Bronchial epithelial cell (primary cell): ENCODE measurements at places on chromosomes 5 and 9. TPM values are rescaled to one million over a fixed set of nuclear protein-coding genes. Genes with fewer than 3 reads are reported as not detected.

DNA sequence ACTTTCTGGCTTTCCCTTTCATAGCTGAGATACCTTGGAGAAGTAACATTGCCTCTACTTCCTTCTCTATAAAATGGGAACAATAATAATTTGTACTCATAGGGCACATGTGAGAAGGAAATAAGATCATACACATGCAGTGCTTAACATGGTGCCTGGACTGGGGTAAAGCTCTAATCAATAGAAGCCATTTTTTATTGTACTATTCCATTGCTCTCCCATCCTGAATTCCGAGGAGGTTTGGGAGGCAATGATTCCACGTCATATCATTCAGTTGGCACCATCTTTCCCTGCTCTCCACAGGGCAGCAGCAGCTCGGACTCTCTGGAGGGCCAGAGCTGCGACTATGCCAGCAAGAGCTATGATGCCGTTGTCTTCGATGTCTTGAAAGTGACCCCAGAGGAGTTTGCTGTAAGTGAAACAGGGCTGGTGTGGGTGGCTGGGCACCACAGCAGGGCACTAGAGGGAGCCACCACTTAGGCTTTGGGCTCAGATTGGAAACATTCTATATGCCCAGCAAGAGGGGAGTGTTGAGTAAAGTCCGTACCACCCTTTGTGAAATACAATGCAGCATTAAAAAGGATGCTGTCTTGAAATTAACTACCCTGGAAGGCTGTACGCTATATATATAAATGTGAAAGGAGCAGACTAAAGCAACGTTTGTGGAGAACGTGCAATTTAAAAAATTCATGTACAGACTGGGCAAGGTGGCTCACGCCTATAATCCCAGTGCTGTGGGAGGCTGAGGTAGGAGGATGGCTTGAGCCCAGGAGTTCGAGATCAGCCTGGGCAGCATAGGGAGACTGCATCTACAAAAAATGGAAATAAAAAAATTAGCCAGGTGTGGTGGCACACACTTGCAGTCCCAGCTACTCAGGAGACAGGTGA is 51.2 kb downstream of the RALGPS1 start:
- peak; percentile 45 for DNase-seq

DNA sequence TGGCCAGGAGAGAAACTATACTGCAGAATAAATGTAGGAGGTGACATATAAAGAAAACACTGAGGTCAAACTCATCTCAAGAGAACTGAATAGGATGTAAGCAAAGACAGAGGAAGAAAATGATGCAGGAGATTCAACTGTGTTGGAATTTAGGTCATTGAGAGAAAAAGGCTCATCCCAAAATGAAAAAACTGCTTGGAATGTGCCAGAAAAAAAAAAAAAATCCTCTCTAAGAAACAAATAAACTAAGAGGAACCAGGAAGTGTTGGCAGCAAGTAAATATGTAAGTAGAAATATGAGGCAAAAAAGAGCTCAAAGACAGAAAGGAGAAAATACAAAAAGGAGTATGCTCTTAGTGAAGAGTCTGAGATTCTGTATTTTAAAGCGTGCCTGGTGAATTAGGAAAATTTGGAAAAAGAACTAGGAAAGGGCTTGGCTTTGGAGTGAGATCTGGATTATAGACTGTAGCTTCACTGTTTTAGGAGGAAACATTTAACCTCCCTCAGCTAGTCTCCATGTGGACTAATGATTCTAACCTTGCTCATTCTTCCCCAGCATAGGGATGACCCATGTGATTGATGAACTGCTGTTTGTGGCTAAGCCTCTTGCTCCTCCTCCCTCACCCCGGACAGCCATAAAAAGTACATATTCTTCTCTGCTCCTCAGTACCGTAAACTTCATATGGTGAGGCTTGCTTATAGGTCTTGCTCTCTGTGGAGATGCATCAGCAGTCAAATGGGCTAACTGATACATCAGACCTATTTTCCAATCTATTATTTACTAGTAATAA is 185.6 kb upstream of the POU5F2 start:
- DNase-seq, result no peak

- no peak for DNase-seq
Measured at GRCh38 chr9:114396558-114397218, 8.9 kb upstream of the AKNA start.

DNA sequence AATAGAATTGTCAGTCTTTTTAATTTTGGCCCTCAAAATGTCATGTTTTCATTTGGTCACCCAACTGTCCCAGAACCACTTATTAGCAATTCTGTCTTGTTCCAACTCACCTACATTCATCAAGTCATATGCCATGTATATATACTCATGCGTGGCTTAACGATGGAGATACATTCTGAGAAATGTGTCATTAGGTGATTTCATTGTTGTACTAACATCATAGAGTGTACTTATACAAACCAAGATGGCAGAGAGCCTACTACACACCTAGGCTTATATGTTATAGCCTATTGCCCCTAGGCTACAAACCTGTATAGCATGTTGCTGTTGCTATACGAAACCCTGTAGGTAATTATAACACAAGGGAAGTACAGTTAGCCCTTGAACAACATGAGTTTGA is 36.6 kb downstream of the RNF38 start:
- DNase-seq, result no peak

DNA sequence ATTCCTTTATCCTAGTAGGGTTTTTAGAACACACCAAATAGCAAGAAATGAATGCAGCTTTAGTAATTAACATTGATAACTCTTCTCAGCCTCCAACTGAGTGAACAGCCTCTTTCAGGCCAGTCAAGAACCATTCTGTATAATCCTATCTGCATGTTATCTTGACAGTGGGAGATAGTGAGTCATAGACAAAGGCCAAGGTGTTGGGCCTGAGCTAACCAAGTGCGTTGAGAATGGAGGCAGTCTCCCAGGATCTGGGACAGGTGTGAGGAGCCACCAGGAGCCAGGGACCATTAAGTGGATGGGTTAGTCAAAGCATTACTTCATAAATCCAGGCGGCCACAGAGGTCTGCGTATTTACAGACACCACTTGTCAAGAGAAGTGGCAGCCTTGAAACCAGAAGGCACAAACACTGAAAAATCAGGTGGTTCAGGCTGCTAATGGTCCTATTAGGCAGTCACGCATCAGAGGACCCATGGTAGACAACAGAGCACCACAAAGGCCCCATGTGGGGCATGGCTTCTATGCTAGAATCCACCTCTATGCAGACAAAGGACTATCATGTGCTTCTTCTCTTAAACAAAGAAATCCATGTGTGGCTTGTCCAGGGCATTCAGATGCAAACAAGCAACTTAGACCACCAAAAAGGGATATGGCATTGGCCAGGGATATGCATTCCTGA is 409.7 kb upstream of the PIK3R1 start:
- DNase-seq, result no peak

- DNase-seq, result peak; percentile 96
Measured at GRCh38 chr5:111680737-111681413, 76.1 kb downstream of the NREP start.

DNA sequence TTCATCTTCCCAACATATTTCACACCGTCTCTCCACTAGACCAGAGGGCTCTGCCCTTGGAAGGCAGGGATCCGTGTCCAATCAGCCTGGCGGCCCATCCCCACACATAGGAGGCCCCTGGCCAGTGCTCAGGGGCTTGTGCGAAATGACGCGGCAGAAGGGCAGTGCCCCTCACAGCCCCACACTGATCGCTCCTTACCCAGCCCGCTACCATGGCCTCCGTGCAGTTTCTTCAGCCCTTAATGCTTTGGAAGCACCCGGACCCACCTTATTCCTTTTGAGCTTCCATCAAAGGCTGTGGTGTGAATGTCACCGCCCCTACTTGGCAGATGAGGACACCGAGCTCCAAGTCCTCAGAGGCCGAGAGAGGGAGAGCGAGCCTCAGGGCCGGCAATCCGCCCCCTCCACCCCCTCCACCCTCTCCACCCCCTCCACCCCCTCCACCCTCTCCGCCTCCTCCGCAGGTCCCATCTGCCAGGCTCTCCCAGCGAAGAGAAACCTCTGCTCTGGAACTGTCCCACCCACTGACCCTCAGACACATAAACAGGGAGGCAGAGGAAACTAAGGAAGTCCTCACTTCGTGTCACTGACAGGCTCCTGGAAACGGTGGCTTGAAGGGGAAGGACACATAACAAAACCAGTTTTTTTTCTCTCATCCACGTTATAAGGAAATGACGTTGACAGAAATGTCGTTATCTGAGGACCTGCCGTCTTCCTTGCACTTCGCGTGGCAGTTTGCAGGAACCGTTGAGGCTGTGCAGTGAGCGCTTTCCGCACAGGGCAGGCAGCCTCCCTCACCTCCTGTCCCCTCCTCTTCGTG is 13.9 kb downstream of the QSOX2 start:
- no peak for DNase-seq

GRCh38 chr9:114437401-114437893 is 49.7 kb upstream of the AKNA start:
- no peak for DNase-seq

DNA sequence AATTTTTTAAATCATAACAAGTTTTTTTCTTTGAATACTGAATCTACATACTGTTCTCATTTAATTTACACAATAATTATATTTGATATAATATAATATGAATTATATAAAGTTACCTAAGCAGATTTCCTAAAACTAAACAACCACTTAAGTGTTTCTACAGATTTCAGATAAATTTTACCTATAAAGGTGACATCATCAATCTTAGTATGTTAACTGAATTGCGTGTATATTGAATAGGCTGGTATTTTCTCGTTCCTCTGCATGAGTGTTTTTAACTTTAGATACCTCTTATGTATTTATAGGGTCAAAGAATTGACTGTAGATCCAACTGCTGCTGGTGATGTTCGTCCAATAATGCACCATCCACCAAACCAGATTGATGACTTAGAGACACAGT is 30.3 kb downstream of the DIMT1 start:
- DNase-seq, result no peak

- no peak for DNase-seq
Measured at GRCh38 chr5:106258591-106259125, 1412.1 kb downstream of the EFNA5 start.

- DNase-seq, result peak; percentile 42
Measured at GRCh38 chr5:84362061-84362720, 22.5 kb downstream of the EDIL3 start.

GRCh38 chr9:28212979-28213378 is 639.7 kb upstream of the C9orf72 start:
- DNase-seq, result peak; percentile 95

GRCh38 chr5:125214080-125214479 is 467.6 kb upstream of the ZNF608 start:
- DNase-seq, result no peak

- peak; percentile 88 for DNase-seq
Measured at GRCh38 chr9:87071473-87071872, 124.2 kb upstream of the GAS1 start.

GRCh38 chr9:109110329-109111021 is 9.3 kb downstream of the TMEM245 start:
- DNase-seq, result peak; percentile 88

DNA sequence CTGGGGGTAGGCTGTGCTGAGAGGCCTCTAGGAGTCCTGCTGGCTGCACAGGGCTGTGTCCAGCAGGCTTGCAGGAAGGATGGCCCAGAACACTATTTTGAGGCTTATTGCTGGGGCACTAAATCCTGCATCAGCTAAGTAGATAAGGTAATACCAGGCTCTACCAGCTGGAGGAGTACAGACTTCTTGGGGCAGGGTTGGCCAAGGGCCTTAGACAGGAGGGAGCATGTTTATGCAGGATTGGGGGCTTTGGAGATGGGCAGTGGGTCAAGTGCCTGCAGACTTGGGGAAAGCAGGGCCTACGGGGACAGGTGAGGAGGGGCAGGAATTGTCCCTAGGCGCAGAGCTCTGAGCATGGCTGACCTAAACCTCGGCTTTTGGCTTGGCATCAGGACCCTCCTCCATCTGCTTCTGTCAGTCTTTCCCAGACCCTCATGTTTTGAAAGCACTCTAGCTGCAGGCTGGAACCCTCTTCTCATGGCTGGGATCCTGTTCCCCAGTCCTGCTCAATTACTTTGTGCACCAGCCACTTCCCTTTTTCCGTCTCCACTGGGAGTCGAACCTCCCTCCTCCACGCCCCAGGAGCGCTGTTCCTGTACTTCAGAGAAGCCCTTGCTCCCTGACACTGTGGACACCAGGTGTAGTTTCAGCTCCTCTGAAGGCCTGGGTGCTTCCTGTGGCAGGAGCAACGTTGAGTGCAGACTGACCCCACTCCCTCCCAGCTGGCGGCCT is 61.0 kb upstream of the SPTLC1 start:
- peak; percentile 17 for DNase-seq

- peak; percentile 13 for DNase-seq
Measured at GRCh38 chr5:150227606-150228273, 37.9 kb downstream of the SLC6A7 start.

DNA sequence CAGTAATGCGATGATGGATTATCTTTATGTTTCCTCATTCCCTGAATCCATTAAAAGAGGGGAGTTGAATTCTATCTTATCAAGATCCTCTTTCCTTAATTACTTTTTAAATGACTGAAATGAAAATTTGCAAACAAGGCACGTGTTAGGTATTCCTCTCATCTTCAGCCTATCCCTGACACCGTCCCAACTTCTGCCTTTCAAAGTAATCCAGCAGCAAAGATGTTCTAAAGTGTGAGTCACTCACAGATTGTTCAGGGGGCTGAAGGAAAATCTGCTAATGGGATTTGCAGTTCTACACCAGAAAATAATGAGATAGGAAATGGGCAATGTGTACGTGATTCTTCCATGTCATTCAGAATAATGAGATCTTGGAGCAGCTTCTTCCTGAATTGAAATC is 403.0 kb downstream of the ARHGEF28 start:
- no peak for DNase-seq

DNA sequence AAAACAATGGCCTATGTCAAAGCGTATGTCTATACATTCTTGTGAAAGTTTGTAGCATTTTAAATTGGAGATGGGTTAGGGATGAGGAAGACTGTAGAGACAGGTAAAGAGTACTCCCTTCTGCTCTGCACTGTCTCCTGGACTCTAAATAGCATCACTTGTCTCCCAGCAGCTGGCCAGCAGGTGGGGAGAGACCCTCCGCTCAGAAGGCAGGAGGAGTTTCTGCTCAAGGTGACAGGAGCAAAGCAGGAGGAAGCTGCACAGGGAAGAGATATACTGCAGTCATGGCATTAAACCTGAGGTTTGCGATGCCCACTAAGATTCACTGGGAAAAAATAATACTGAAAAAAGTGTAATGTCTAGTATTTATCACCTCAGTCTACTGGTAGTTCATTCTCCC is 10.7 kb upstream of the ASTN2 start:
- DNase-seq, result no peak

Gene DMGDH
- total RNA-seq, result 11.6 and 15.1 TPM in 2 replicates

Gene PLAC8L1
- 0.38 and 0.53 TPM in 2 replicates for total RNA-seq

Gene ITK
- not detected in 2 replicates for total RNA-seq

Gene OR13C2
- total RNA-seq, result not detected in 2 replicates

Gene NIM1K
- total RNA-seq, result 0.38 TPM in 1 of 2 replicates, not detected in the other

Gene IRX1
- 5.2 and 15.3 TPM in 2 replicates for total RNA-seq

Gene MSMP
- not detected in 2 replicates for total RNA-seq

Gene SPINK4
- not detected in 2 replicates for total RNA-seq

Gene HOMER1
- 20.5 and 40.3 TPM in 2 replicates for total RNA-seq

Gene FRMD3
- under 0.01 and 0.51 TPM in 2 replicates for total RNA-seq
